Urinary bladder (tissue), 4 donors: ENCODE measurements at places on chromosomes 3 and 15.
A peak's percentile ranks its signal among the peaks of the same experiment; 100 is the strongest.

- DNase-seq, result peak; percentile 8
Measured at GRCh38 chr15:38130205-38130567, 122.5 kb upstream of the SPRED1 start.

DNA sequence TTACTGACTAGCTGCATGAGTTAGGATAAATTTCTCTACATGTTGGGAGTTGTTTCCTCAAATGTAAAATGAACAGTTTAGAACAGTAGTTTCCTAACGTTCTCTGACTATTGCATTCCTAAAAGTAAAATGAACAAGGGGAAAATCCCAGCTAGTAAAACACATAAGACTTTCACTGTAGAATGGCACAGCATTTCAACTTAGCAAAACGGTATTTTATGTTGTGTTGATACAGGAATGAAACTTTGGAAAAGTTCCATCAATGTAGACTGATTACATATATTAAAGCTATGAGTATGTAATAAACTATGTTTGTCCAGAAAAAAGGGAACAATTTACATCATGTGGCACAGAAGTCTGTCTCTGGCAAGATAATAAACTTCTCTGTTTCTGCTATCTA is 297.4 kb upstream of the EPHA3 start:
- no peak for DNase-seq

DNA sequence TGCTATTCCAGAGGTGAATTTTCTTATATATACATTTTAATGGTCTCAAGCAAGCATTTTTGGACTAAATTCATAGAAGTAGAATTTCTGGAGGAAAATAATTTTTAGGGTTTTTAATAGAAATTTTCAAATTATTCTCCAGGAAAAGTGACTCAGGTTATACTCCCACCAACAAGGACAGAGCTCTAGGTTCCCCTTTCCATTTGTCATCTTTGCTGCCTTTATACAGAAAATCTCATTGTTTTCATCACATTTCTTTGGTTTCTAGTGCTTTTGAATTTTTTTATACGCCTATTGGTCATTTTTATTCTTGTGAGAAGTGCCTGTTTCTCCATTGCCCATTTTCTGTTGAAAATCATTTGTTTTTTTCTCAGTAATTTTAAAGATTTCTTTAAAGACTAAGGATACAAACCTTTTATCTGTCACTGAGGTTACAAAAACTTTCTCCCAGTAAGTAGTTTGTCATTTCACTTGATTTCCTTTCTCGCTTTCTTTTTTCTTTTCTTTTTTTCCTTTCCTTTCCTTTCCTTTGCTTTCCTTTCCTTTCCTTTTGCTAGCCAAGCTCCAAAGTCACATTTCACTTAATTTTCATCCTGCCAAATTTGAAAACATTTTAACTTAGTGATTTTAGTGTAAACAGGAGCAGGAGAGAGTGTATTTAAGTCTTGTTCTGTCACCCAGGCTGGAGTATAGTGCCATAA is 77.1 kb upstream of the CHRNB4 start:
- no peak for DNase-seq

DNA sequence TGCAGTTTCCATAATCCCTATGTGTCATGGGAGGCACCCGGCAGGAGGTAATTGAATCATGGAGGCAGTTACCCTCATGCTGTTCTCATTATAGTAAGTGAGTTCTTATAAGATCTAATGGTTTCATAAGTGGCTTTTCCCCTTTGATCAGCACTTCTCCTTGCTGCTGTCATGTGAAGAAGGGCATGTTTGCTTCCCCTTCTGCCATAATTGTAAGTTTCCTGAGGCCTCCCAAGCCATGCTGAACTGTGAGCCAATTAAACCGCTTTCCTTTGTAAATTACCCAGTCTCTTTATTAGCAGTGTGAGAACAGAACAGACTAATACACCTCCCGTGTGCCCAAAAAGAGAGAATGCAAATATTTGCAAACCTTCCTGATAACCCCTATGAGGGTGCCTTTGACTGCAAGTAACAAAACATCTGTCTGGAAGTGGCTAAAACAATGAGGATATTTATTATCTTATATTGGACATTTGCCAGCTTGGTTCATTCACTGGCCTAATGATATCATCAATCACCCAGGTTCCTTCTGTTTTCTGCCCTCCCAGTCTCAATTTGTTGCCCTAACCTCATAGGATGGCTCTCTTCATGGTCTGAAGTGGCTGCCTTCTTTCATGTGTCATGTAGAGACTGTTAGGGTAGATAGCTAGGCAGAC is 68.7 kb downstream of the BHLHE40 start:
- no peak for DNase-seq

- DNase-seq, result no peak
Measured at GRCh38 chr15:25170113-25170731, 215.4 kb downstream of the SNRPN start.

GRCh38 chr3:136194409-136195257 is 1.5 kb downstream of the MSL2 start:
- no peak for DNase-seq

- DNase-seq, result no peak
Measured at GRCh38 chr3:73623346-73623745, 1.4 kb downstream of the PDZRN3 start.

DNA sequence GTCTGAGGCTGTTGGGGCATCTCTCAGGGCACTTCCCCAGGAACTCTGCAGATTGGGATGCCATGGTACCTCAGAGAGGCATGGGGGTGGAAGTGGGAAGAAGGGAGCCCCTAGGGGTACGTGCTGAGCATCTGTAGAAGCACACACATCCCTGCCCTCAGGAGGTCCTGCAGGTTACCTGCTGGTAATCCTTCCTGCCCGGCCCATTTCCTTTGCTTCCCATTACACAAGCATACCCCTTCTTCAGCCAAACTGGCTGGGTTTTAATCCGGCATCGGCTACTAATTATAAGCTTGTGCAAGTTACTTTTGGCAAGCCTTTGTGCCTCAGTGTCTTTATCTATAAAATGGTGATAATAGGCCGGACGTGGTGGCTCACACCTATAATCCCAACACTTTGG is 3.1 kb upstream of the SMAD6 start:
- DNase-seq, result no peak

GRCh38 chr3:58010562-58010961 is 2.3 kb downstream of the FLNB start:
- no peak for DNase-seq

DNA sequence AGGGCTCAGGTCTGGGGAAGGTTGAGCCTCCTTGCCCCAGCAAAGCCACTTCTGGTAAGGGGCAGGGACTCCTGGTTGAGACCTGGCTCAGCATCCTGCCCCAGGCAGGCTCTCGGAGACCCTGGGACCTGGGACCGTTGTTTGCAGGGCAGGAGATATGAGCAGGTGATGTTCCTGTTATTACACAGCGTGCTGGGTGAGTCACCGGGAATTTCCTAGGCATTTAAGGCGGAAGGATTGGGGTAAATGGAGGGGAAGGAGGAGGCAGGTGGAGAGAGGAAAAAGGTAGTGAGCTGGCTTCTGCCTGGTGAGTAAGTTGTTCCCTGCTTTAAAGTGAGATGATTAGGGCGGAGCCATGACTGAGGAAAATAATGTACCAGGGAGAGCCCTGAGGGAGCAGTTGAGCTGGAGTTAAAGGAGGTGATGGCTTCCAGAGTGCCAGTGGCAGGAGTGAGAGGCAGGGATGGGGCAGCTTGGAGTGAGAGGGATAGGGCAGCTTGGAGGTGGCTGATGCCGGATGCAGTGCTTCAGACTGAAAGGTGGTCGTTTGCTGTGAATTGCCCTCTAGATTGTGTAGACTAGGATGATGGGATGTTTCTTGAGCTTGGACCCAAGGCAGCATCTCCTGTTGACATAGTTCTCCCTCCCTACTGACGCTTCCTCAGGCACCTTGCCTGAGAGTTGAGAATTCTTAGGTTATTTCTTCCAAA is 79.4 kb downstream of the AAGAB start:
- no peak for DNase-seq

DNA sequence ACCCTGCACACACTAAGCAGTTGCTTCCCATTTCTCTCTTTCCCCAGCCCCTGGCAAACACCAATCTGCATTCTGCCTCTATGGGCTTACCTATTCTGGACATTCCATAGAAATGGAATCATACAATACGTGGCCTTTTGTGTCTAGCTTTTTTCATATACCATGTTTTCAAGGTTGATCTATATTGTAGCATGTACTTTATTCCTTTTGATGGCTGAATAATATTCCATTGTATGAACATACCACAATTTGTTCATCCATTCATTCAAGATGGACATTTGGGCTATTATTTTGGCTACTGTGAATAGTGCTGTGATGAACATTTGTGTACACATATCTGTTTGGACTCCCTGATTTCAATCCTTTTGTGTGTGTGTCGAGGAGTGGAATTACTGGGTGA is 18.1 kb upstream of the ADAMTS9 start:
- no peak for DNase-seq

DNA sequence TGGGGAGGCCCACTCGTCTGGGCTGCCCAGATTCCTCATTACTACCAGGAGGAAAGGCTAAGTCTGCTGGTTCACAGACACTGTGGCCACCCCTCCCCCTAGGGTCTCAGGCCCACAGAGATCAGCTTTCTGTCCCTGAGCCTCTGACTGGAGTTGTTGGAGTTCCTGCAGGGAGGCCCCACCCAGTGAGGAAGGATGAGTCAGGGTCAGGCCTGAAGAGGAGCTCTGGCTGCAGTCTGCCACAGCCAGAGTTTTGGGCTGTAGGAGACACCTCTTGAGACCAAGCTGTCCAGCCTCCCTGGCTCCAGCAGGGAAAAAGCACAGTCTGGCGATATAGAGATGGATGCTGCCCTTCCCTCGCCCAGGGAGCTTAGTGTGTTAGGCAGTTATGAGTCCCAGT is 720.9 kb upstream of the SEMA6D start:
- DNase-seq, result no peak
